ENCODE measurements at places on chromosomes 1 and 21.

DNA sequence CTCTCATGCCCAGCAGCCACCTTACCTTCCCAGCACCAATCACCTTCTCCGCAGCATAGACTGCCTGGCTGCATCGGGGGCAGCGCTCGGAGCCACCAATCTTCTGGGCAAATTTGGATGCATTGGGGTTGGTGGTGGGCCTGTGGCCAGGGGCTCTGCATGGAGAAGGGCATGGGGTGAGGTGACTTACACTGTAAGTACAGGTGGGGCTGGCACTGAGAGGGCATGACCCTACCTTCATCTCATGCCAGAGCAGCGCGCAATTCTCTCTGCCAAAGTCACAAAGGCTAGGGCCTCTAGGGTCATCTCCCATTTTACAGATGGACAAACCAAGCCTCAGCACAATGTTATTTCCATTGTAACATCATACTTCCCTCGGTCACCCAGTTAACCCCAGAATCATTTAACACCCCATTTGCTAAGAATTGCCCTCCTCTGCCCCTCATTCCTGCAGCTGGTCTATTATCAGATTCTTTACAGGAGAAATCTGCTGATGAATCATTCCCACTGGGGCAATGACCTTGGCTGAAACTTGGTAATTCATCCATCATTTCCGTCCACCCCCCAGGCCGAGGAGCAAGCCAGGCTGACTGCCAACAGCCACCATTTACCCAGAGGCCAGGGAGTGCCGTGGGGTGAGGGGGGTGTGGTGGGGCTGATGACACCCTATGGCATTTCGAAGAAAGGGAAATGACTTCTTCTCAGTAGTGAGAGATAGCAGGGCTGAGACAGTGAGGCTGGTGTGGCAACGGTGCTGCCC is 17.9 kb downstream of the CSRP1 start:
- DNase-seq = no peak

DNA sequence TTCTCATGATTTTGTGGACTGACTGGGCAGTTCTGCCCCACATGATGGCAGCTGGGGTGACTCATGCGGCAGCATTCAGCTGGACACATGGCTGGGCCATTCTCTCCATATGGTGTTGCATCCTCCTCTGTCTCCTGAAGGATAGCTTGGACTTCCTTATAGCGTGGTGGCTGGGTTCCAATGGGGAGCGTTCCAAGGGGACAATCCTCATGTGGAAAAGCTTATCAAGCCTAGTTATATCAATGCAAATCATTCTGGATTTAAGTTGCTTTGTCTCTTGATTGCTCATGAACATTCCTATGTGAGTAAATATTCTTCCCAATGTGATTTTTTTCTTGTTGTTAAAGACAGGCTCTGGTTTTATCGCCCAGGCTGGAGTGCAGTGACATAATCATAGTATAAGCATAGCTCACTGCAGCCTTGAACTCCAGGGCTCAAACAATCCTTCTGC is 13.2 kb upstream of the SLC2A1 start:
- DNase-seq = no peak

GRCh38 chr1:226903819-226904716 is 33.7 kb downstream of the PSEN2 start:
- DNase-seq = no peak

GRCh38 chr1:1631782-1632420 is at the start of gene MMP23B:
Gene MMP23B, plus strand, starts transcription at chr1:1632173. Its CDS starts 46 bp downstream, at chr1:1632219.
- no peak for DNase-seq

GRCh38 chr1:169484101-169484500 is 1.6 kb downstream of the SLC19A2 start:
- DNase-seq = no peak

DNA sequence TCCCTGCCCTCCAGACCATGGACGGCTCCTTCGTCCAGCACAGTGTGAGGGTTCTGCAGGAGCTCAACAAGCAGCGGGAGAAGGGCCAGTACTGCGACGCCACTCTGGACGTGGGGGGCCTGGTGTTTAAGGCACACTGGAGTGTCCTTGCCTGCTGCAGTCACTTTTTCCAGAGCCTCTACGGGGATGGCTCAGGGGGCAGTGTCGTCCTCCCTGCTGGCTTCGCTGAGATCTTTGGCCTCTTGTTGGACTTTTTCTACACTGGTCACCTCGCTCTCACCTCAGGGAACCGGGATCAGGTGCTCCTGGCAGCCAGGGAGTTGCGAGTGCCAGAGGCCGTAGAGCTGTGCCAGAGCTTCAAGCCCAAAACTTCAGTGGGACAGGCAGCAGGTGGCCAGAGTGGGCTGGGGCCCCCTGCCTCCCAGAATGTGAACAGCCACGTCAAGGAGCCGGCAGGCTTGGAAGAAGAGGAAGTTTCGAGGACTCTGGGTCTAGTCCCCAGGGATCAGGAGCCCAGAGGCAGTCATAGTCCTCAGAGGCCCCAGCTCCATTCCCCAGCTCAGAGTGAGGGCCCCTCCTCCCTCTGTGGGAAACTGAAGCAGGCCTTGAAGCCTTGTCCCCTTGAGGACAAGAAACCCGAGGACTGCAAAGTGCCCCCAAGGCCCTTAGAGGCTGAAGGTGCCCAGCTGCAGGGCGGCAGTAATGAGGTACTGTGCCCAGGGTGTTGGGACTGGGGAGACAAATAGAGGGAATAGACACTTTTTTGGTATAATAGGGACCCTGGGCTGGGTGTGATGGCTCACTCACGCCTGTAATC is 1.0 kb downstream of the ZBTB48 start:
- no peak for DNase-seq

DNA sequence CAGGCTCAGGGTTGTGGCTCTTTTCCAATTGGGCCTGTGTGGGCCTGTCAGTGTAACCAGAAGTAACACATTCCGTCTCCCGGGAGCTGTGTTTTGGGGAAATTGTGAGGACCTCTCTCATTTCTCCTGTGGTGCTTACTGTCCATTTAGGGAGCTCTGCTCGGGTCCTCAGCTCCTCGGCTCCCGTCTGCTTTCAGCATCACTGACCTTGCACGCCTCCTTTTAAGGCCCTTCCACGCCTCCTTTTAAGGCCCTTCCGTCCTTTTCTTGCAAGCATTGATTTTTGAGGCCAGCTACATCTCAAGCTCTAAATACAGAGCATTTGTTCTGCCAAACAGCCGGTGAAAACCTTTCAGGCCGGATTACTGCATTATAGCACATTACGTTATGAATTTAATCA is 9.7 kb downstream of the CA6 start:
- DNase-seq = no peak

GRCh38 chr1:156856282-156856785 is 2.6 kb downstream of the INSRR start:
- no peak for DNase-seq

DNA sequence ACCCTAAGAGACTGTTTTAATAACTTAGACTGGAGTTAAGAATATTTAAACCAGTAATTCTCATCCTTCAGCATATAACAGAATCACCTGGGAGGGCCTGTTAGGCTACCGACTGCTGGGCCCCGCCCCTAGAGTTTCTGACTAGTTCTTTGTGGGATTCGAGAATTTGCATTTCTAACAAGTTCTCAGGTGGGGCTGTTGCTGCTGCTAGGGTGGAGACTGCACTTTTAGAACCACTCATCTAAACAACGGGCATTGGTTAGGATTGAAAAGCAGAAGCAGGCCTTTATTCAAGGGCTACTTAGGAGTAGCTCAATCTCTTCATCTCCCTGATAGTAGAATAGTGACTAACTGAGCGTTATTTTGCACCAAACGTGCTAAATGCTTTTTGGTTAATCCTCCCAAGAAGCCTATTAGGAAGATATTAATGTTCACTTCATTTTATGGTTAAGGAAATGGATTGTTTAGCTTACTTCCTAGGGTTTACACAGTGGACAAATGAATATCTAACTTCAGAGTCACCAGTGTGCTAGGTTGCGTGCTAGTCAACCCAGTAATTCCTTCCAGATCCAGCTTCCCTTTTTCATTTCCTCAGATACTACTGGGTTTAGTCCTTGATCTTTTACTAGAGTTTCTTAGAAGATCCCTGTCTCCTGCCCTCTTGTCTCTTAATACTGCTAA is 31.1 kb upstream of the UAP1 start:
- DNase-seq = no peak
